AG10803 (cell line): ENCODE measurements at places on chromosomes 13 and 19.
A peak's percentile ranks its signal among the peaks of the same experiment; 100 is the strongest.

GRCh38 chr19:4431296-4431695 is 26.3 kb downstream of the UBXN6 start:
- no peak for DNase-seq

GRCh38 chr19:4367781-4368127 is 24.4 kb downstream of the MPND start:
- no peak for DNase-seq

DNA sequence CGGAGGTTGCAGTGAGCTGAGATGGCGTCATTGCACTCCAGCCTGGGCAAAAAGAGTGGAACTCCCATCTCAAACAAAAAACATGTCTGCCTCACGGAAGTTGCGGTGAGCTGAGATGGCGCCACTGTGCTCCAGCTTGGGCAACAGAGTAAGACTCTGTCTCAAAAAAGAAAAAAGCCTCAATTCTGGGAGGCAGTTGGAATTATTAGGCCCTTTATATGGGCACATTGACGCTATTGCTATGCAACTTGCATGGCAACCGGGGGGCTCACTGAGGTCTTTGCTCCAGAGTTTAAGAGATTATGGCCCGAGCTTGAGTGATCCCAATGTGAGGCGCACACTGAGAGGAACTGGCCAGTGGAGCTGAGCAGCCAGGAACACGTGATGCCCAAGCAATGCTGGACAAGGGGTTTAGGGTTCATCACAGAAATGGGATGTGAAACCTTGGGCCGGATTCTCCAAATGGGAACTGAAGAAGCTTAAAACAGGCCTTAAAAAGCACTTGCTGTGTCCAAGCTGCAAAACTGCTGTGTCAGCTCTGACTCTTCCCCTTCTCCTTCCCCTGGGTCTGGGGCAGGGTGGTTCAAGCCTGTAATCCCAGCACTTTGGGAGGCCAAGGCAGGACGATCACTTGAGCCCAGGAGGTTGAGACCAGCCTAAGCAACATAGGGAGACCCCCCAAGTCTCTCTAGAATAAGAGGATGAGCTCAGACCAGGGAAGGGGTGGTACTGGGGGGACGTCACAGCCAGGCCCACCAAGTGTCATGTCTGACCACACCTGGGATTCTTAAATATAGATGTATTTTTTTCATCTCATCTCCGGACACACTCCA is 2.5 kb downstream of the FTL start:
- DNase-seq, result peak; percentile 71

DNA sequence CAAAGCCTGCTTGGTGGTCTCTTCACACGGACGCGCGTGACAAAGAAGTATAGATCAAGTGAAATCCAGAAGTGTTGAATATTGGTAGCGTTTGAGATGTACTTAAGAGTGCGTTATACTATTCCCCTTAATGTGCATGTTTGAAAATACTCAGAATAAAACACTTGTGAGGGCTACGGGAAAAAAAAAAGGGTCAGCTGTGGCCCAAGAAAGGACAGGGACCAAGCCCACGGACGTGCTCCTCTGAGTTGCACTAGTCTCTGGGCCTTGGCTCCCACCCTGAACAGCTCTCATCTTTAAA is 622 bp upstream of the RBM42 start:
- DNase-seq, result no peak

DNA sequence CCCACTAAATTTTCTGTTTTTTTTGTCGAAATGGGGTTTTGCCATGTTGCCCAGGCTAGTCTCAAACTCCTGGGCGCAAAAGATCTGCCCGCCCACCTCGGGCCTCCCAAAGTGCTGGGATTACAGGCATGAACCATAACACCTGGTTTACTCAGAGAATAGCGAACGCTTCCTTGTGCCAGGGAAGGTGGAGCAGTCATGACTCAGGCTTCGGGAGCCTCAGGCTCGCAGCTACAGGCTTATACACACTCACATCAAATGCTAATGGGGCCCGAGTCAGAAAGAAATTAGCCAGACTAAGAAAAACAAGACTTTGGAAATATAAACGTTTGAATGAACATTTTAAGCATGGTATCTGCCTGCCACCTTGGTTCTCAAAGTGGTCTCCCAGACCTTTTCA is 11.0 kb upstream of the TPT1 start:
- DNase-seq, result no peak

GRCh38 chr13:64413529-64413928 is 2816.6 kb downstream of the PCDH9 start:
- no peak for DNase-seq

DNA sequence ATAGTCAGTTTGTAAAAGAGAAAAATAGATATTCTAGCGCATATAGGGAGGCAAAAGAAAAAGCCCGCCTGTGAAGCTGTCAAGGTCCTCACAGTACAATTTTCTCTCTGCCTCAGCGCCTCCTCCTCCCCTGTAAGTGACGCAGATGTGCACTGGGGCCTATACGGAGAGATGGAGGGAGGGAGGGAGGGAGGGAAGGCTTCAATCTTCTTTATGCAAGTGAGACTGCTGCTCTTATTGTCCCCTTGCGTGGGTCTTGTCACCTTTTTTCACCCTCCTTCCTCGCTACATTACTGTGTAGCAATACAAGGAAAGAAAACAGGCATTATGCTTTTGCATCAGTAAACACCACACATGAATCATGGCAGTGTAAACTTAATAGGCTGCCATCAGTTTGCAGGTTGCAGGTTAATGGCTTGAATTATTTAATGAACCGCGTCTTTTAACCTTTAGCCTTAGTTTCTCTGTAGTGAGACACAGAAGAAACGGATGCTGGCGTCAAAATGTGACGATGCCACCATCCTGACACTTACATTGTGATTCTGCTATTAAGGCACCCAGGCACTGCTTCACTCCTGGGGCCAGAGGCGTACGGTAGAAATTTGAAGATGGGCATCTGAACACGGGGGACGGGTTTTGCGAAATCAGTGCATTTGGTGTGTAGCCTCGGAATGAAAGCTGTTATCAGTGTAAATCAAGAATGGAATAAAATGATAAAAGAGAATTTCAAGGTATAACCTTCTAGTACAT is at the start of gene KLHL1:
Gene KLHL1 (minus strand): TSS at position 97 of the 750 bp plus-strand sequence. CDS start 753 bp downstream, outside the sequence.
- no peak for DNase-seq

DNA sequence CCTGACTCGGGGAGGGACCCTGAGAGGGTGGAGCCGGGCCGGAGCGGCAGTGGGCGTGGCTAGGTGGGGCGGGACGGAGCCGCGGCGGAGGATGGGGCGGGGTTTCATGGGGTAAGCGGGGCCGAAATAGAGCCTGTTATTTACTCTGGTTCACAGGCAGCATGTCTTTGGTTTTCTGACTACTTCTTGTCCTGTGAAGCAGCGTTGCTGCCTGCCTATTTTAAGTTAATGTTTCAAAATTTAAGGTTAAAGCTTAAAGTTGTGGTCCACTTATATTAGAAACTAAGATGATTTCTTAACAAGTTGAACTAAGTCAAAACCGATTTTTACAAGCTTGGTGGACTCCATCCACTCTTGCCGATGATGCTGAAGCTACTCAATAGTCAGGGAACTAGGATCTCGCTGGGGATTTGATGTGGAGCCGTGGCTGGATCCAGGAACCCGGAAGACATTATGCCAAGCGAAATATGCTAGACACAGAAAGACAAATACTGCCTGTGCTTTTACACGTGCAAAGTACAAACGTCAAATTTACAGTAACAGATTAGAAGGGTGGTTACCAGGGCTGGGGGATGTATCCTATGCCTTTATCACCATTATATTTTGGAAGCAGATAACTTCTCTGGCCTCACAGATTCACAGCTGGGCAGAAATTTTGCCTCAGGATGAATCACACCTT is 433 bp upstream of the ZNF616 start:
- DNase-seq, result no peak

- DNase-seq, result no peak
Observed at GRCh38 chr13:18949970-18950369, 231.7 kb downstream of the TUBA3C start.

- DNase-seq, result no peak
Observed at GRCh38 chr13:41499452-41499851, 42.1 kb downstream of the RGCC start.

- peak; percentile 92 for DNase-seq
Observed at GRCh38 chr13:41827507-41828213, 133.2 kb downstream of the VWA8 start.

GRCh38 chr13:24216176-24216575 is 55.7 kb downstream of the SPATA13 start:
- no peak for DNase-seq

DNA sequence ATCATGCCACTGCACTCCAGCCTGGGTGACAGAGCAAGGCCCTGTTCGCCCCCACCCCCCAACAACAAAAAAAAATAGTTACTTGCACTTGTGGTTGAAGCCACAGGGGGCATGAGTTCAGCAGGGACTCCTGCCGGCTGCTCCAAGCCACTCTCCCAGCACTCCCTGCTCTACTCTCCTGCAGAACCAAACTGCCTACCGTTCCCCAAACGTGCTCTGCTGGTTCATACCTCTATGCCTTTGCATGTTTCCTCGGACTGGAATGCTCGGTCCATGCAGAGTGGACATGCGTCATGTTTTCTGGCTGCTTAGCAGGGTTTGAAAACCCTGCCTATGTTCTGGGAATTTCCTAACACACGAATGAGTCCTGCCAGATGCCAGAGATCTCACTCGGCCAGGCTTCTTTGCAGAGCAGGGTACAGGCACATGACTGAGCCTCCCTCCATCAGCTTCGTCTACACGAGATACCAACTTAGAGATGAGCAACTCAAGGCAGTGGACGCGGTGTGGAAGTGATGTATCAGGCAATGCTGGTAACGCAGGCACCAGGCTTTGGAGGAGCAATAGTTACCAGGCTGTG is 8.5 kb upstream of the SLC25A15 start:
- no peak for DNase-seq

- DNase-seq, result peak; percentile 80
Observed at GRCh38 chr19:6519289-6519688, 11.5 kb upstream of the TNFSF9 start.
